DND-41 (cell line): ENCODE measurements at places on chromosomes 5 and 9.

- DNase-seq, result no peak
These were observed 114.7 kb upstream of the DAB2 start for GRCh38 chr5:39539470-39539869.

DNA sequence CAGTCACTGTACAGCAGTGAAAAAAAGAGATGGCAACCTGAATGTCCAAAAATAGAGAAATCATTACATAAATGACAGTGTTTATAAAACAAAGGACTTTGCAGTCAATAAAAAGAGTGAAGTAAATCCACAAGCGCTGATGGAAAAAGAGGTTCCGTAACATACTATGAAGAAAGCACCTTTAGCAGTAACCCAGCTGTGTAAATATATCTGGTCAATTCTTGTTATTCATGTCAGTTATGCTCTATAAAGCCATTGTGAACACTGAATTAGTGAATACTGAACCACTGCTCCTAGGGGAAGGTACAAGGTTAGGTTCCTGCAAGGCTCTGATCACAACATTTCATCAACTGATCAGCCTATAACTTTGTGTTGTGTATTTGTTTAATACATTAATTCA is 39.5 kb downstream of the CCNJL start:
- no peak for DNase-seq

DNA sequence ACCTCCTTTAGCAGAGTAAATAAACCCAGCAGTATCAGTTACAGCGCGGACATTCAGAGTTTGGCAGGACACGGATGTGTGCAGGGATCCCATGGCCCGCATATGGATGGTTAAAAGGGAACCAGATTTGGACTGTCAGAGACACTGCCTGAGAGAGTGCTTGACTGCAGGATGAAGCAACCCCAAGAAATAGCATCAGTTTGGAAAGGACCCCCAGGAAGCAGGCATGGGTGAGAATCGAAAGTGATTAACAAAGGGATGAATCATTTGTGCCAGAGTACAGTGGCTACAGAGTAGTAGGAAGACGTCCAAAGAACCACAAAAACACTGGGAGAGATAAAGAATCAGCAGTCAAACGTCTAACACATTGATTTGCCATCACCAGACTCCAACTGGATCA is 5.5 kb downstream of the C7 start:
- no peak for DNase-seq

DNA sequence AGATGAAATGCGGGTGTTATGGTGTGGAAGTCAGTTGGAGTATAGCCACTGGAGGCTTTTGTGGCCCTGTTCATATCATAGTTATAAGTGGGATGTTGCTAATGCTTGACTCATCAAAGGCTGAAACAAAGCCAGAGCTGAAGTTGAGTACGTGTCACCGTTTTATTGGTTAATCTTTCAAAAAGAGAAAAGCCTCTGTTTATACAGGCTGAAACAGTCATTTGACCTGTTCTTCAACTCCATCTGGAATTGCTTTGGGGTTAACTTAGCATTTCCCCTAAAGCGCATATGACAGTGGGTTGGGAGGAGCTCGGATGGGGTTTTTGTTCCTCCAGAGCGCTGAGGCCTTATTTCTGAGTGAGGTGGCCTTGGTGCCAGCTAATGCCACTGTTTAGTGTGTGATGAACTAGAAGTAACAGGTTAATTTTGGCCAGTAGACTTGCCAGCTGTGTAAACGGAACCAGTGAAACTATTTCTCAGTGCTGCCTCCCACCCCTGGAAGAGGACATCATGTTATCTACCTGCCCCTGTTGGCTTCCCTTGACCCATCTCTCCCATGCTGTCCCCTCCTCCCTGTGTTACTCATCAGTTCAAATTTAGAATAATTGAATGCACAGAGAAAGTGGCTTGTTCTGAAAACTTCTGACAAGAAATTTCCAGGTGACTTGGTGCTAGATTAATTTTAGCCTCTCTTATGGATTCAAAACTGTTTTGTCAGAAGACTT is 34.2 kb downstream of the MTAP start:
- DNase-seq, result no peak

DNA sequence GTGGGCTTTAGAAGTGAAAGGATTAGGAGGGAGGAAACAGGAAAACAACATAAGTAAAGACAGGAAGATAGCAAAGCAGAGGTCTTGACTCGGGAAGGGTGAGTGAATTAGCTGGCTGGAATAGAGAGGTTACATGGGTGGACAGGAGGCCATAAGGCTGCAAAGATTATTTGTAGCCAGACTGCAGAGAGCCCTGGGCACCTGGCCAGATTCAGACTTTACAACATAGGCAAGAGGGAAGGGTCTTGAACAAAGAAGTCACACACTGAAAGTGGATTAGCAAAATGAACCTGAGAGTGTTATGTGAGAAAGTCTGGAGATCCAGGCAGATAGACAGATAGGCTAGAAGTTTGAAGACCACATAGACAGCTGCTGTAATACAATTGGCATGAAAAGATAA is 29.7 kb upstream of the CER1 start:
- no peak for DNase-seq

DNA sequence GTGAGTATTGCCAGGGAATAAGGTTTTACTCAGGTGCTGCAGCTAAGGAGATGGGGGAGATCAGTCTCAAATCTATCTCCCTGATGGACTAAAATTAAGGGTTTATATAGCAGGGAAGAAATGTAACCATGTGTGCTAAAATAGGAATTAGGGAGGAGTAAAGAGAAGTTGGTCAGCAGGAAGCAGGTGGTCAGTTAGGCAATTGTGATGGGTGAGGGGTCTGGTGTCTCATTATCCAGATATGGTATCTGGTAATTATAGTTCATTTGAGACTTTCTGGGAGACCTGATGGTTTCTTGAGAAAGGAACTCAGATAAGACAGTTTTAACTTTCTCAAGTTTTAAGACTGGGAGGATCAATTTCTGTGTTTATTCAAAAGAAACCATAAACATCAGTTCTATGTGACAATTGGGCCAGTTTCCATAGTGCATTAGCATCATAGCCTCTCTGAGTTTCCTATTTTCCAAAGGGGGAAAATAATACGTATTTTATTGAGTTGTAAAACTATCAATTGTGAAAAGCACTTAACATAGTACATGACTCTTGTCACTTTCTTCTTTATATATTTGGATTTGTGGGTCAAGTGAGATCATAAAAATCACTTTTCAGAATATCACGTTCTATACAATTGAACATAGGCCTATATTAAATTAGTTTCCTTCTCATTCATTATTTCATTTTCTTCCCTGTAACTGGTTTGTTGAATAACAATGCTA is 115.9 kb downstream of the ZSWIM6 start:
- no peak for DNase-seq

DNA sequence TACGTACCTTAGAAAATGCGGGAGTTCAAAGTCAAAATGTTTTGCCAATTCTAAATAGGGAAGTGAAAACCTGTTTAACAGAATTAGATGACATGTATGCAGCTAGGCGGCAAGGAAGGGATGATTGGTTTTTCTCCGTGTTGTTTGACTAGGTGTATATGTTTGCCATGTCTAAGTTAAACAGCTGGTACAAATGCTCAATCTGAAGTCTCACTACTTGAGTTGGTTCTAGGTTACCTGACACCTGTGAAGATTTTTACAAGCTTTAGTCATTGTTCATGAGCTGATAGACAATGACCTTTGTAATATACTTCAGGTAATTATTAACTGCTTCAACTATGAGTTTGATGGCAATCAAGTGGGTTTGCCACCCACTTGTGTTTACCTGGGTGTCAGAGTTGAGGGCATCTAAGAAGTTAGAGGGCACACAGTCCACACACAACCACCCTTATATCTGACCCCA is 74.3 kb downstream of the SLC44A1 start:
- DNase-seq, result no peak
